ENCODE measurements at places on chromosomes 11 and 22.

DNA sequence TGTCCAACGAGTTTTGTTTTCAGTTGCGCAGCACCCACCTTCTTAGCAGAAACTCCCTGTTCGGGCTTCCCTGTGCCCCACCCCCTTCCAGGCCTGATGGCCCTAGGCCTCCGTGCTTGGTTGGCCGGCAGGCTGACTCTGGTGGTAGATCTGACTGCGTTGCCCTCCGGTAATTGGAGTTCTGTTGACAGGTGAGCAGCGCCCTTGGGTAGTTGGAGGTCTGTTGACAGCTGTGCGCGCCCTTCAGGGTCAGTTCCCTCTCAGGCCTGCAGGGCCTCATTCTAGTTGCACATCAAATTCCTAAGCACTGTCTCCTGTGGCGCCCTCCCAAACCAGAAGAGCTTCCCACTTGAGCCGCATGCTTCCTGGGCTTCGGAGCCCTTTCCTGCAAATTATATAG, 776 bp downstream of the DGCR6 start:
- DNase-seq: no peak

GRCh38 chr11:70933981-70934583, 318.3 kb downstream of the SHANK2 start:
- DNase-seq: no peak

DNA sequence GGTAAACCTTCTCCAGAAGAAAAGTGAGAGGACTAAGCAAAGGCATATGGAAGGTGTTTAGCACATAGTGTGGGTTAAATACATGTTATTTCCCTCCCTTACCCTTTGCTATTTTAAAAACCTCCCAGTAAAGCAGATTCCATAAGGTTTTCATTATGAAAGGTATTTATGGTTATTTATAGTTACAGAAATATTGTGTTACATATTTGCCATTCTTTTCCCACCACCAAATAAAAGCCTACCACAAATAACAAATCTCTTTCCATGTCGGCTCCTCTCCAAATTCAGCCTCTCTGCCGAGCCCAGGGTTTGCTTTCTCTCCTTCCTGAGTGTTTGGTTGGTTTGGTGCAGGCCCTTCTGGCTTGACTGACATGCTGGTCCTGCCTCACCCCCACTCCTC, 64.4 kb downstream of the INSC start:
- peak; percentile 89 for DNase-seq

GRCh38 chr11:13462311-13462900, 616 bp downstream of the BTBD10 start:
- peak; percentile 62 for DNase-seq

GRCh38 chr22:19940536-19941364, 822 bp upstream of the COMT start:
- DNase-seq: peak; percentile 27

DNA sequence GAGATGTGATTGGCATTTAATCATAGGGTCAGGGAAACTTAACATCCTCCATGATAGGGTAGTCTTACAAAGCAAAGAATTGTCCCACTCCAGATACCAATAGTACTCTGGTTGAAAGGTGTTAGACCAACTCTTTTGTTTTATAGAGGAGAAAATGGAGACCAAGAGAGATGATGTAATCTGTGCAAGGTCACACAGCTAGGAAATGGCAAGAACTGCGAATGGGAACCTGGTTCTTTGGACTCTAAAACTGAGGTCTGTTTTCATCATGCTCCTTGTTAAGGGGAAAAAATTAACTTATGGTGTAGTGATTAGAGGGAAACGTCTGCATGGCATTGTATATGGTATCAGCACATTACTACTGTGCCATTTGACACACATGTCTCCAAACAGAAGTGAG, 171.1 kb downstream of the COMMD9 start:
- DNase-seq: no peak

DNA sequence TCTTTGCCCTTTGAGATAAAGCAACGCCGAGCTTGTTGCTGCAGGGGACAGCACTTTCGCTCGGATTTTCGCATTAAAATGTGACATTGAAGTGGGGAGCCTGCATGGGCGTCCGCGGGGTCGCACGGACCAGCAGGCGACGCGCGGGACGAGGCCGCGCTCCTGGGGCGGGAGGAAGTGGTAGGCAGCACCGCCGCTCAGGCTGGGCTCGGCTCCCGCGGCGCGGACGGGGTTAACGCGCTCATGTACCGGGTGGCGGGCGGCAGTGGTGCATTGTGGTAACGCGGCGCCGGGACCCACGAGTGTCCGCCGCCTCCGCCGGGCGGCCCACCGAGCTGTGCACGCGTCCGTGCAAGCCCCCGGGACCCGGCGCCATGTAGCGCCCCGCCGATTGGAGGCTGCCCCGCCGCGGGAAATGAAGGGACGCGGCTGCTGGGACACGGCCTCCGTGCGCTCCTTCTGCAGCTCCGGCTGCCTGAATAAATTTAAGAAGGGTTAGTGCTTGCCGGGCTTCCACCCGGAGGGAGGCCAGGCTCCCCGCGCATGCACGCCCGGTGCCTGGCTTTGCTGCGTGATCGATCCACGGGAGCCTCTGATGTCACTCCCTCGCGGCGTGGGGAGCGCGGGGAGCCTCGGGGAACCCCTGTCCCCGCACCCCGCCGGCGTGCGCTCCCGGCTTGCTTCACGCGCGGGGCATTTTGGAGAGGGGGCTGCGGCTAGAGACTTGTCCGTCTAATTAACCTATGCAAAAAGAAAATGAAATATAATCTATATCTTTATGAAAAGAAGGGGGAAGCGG, 127.7 kb downstream of the OSBP2 start:
- no peak for DNase-seq

GRCh38 chr22:25534724-25535123, 29.8 kb upstream of the GRK3 start:
- DNase-seq: no peak

GRCh38 chr22:43000441-43001175, 14.3 kb downstream of the PACSIN2 start:
- peak; percentile 72 for DNase-seq

- DNase-seq: peak; percentile 95
These were observed 35.3 kb downstream of the IL18 start for GRCh38 chr11:112128483-112129121.

GRCh38 chr11:60280412-60280811, at the start of gene MS4A4A:
Gene MS4A4A, plus strand, starts transcription at chr11:60280666. Its CDS starts 10 bp downstream, at chr11:60280676.
- DNase-seq: no peak

- DNase-seq: no peak
These were observed 44.1 kb downstream of the RPS6KA4 start for GRCh38 chr11:64403106-64403505.

DNA sequence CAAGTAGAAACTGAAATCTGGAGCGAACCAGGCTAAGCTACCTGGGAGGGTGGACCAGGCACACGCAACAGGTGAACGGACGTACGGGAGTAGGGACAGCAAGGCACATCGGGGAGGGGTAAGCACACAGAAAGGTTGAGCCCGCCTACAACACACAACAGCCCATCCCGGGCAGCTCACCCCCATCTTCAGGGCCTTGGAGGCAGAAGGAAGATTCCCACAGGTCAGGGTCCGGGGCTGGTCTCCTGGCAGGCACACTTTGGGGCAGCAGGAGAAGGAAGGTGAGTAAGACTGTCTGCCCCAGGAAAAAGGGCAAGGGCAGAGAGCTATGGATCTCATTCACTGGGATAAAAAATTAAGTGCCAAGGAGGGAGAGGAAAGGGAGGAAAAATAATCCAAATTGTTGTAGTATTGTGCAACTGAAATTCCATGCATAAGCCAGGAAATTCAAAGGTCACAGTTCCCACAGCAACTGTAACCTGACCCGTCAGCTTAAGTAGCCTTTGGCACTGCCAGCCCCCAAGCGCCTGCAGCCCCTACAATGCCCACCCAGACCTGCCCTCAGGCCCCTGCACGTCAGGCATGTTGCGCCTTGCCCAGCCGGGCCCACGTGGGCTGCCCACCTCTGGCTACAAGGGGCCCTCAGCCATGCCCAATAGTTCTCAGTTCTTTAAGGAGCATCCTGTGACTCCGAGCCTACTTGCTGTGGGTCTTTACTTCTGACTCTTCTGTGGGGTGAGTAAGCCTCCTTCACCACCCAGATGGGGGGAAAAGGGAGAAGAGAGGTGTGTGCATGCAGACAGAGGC, 51.8 kb downstream of the MICAL3 start:
- DNase-seq: peak; percentile 93

DNA sequence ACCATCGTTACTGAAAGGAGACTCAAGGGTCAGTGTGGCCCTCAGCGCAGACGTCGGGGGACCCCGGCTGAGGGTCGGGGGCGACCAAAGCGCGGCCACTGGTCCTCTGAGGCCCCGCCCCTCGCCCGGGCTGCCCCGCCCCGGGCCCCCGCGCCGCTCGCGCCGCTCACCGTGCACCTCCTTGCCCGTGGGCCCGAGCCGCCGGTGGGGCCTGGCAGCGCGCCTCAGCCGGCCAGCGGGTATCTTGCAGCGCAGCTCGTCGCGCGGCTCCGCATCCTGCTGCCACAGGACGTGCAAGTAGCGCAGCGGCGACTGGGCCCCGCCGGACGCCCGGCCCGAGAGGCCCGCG, 419 bp downstream of the ANKRD54 start:
- no peak for DNase-seq

DNA sequence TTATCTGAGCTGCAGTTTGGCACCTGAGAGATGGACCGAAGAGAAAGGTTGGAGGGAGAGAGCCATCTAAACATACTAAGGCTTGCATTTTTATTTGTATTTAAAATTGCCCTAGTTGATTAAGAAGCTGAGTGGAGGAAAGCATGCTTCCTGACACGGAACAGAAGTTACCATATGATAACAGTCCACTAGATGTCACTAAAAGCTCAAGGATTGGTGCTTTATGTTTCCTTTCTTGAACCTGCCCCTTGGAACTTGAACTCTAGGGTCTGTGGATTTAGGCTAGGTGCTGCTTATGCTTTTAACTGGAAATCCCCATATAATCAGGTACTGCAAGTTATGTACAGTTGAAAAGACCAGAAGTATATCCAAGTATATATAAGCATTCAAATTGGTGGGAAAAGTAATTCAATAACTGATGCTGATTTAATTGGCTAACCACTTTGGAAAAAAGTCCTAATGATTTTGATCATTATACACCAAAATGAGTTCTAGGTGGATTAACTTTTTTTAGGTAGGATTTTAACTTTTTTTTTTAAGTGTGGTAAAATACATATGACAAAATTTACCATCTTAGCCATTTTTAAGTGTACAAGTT, 9.5 kb downstream of the RBMXL2 start:
- peak; percentile 51 for DNase-seq

DNA sequence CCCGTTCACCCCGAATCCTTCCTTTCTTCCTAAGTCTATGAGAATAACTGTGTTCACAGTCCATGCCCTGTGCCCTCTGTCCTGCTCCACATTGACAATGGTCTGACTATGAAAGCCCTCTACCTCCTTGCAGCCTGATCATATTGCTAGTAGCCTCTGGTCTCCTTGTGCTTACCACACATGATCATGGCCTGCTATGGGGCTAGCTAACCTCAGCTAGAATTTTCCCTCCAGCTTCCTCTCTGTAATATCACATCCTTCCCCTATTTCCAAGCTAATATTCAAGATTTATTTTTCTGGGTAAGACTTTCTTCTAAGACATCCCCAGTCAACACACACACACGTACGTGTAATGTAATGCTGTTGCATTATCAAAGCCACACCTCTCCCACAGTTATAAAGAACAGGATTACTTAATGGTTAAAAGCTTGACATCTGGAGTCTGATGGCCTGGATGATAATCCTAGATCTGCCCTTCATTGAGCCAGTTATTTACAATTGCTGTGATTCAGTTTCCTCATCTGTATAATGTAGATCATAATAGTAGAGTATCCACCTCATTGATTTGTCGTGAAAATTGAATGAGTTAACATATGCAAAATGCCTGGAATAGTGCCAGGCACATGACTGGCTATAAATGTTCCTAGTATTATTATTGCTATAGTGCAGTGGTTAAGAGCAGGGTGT, 214.4 kb upstream of the BLID start:
- DNase-seq: no peak

DNA sequence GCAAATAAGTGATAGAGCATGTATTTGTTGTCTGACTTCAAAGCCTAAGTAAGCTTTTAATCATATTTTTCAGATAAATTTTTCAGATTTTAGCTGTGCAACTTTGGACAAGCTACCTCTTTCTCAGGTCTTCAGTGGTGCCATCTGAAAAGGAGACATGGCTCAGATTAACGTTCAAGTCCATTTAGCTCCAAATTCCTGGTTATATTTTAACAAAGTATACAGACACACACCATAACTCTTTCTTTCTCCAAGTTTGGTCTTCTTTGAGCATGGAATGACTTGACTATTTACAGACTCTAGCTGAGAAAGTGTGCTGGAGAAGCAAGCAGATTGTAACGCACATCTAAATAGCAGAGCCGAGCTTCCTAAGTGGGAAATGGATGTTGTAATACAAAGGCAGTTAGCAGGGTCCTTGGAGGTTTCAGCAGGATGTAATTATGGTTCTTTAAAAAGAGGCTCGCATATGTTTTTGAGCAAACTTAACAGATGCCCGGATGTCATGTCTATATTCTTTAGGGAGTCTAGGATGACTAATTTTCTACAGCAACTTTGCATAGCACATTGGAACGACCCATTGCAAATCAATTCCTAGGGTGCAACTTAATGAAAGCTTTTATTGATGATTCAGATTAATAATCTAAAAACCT, 128.1 kb upstream of the E2F8 start:
- peak; percentile 84 for DNase-seq

- no peak for DNase-seq
These were observed 2.0 kb downstream of the PDGFB start for GRCh38 chr22:39242595-39243438.

GRCh38 chr11:86625981-86626380, 46.4 kb downstream of the ME3 start:
- DNase-seq: no peak

DNA sequence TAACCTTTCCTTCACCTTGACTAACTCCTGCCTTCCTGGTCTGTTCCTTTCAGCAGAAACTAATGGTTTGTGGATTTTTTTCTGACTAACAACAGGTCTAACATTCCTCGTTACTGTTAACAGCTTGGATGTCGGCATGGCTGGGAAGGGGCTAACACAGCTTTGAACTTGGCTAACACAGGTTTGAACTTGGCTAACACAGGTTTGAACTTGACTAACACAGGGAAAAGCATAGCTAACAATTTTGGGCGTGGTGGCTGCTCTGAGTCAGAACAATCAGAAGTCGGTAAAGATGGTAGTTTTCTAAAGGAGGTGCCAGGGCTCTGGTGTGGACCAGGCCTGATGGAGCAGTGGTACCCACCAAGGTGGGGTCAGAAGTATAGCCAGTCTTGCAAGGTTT, 16.1 kb downstream of the MIAT start:
- peak; percentile 39 for DNase-seq

- DNase-seq: no peak
These were observed 691 bp downstream of the CEP295 start for GRCh38 chr11:93662175-93662570.

- DNase-seq: no peak
These were observed 806.3 kb downstream of the BRD1 start for GRCh38 chr22:49021131-49021925.

DNA sequence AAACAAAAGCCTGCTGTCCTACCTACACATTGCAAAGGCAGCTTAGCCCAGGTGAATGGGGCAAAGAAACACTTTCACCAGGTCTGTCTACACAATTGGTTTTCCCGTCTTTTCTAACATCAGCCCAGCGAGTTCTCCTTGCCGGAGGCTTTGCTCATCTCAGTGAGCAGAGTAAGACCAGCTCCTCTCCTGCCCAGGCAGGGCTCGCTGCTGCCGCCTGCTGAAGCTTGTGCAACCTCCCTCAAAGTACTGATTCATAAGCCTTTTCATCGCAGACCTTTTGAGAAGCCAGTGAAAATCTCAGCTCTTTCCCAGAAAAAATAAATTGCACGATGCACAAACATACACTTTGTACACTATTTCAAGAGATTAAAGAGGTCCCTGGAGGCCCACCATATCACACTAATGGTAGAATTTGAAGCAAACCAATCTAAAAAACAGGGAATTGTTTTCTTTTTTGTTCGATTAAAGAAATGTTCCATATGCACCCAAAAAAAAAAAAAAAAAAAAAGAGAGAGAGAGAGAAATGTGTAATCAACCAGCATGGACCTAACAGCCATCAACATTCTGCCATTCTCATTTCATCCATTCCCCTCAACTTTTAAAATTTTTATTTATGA, 328.1 kb upstream of the MPPED2 start:
- DNase-seq: peak; percentile 30

All from EH (cell line).